Hematopoietic multipotent progenitor cell treated with erythropoietin and hydrocortisone succinate and interleukin-3 and kit ligand, for 6 days (in vitro differentiated cells): ENCODE measurements at places on chromosomes 6 and 20.

- peak; percentile 56 for DNase-seq
These were observed 27.9 kb upstream of the SLC2A12 start for GRCh38 chr6:134080171-134080795.

- DNase-seq, result no peak
These were observed 696 bp downstream of the CALHM5 start for GRCh38 chr6:116512111-116512559.

GRCh38 chr20:56750430-56750829 is 121.3 kb downstream of the TFAP2C start:
- no peak for DNase-seq

DNA sequence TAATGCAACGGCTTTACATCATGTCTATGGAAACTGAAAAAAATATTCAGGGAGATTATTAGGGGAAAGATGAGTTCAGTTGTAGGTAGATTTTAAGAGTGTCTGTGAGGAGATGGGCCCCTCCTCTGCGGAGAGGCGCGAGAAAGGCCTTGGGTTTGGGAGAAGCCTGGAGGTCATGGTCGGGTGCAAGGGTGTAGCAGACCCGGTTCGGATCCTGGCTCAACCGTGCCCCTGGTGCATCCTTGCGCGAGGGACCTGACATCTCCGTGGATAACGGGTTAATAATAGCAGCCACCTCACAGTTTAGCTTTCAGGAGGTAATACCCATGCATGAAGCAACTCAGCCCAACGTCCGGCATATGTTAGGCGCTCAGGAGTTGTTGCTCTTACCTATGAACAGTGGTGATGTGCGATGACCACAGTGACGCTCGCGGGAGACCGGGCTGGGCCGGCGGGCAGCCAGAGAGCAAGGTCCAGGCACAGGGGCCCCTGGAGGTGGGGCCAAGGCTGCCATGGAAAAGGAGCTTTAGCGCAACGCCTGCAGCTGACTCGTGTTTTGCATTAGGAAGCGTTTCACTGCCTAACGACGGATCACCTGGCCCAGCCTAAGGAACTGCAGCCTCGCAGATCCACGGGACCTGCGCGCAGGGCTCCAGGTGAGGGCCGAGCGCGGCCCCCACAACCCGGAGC is 146.4 kb upstream of the ARID1B start:
- no peak for DNase-seq

- no peak for DNase-seq
These were observed 47.7 kb downstream of the COL19A1 start for GRCh38 chr6:69914015-69914485.

DNA sequence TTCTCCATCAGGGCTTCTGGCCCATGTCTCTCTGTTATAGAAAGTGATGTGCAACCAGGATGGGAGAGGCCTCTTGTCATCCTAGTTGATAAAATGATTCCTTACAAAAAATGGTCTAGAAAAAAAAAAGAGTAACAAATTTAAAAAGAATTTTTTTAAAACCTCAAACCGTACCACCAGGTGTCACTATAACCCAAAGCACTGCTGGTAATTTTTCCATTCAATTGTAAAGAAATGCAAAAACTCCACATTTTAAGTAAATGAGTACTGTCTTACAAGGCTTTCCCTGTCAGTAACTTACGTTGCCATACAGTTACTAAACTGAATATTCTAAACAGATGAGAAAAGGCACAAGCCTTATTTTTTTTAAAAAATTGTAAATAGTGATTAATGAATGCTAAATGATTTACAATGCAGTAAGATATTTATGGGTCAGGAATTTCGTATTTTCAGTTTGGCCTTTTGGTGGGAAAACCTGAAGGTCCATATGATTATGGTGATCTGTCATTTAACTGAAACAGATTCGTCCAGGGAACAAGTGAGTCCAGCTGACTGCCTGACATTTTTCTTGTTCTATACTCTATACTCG is 95.4 kb downstream of the OGFRL1 start:
- DNase-seq, result peak; percentile 67

- no peak for DNase-seq
These were observed 81.1 kb downstream of the PRDM1 start for GRCh38 chr6:106167096-106167814.

GRCh38 chr6:11665604-11666326 is 112.8 kb downstream of the ADTRP start:
- DNase-seq, result no peak

DNA sequence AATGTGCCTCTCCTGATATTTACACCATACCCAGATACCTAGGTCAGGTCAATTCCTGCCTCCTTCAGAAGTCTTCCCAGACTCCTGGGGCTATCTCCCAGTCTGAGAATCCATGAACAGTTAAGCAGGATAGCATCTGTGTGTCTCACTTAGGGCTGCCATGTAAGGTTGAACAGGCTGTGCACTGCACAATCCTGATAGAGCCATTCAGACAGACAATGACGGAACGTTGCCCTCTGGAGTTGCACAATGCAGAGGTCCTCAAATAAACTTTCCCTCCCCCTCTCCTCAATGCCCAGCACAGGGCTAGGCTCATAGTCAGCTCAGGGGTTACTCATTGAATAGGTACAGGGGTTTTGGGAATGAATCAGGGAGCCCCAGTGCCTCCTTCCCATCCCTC is 89.7 kb downstream of the CD40 start:
- no peak for DNase-seq

DNA sequence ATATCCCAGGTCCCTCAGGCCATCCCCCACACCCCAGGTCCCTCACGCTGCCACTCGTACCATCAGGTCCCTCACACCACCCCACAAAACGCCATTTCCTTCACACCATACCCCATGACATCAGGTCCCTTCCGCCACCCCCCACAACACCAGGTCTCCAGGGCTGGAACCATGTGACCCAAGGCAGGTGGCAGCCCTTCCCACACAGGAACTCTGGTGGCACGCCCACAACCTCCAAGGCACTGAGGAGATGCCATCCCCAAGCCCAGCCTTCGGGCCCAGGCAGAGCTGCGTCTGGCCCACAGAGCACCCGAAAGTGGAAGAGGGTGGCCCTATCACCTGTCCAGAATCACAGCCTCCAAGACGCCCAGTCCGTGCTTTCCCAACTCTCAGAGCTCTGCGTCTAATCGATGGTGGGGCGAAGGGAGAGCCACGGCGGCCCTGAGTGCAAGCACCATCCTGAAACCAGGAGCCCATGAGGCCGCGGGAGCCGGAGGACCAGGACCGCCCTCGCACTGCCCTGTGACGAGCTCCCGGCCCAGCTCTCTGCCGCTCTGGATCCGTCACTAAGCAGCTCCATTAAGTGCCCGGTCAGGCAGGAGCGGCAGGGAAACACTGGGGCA is 12.7 kb downstream of the TAF4 start:
- DNase-seq, result no peak

- DNase-seq, result peak; percentile 72
These were observed 38.3 kb upstream of the SLC32A1 start for GRCh38 chr20:38685853-38686473.

DNA sequence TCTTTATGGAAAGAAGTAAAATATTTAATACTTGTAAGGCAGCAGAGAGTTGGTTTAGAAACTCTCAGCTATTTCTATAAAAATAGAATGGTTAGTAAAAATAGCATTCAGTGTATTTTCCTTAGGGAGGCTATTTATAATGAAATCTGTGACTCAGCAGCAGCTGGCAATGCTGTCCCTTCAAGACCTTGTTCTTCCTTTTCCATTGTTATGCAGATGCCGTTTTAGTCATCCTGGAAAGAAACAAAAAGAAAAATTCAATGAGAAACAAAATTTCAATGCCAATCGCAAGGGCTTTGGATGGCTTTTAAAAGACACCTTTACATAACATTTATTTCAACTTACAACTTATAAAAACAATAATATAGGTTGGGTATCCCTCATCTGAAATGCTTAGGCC is 17.5 kb downstream of the MPC1 start:
- no peak for DNase-seq

GRCh38 chr20:50572938-50573777 is 63.0 kb downstream of the PTPN1 start:
- DNase-seq, result peak; percentile 66

DNA sequence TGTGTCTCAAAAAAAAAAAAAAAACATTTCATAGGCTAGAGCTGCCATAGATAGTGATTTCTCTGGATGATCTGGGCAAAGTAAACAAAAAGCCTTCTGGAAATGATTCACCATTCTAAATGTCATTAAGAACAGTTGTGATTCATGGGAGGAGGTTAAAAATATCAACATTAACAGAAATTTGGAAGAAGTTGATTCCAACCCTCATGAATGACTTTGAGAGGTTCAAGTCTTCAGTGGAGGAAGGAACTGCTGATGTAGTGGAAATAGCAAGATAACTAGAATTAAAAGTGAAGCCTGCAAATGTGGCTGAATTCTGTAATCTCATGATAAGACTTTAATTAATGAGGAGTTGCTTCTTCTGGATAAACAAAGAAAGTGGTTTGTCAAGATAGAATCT is 26.8 kb upstream of the MMP24 start:
- peak; percentile 25 for DNase-seq

- DNase-seq, result no peak
These were observed 3.0 kb downstream of the VSTM2L start for GRCh38 chr20:37905671-37906613.

DNA sequence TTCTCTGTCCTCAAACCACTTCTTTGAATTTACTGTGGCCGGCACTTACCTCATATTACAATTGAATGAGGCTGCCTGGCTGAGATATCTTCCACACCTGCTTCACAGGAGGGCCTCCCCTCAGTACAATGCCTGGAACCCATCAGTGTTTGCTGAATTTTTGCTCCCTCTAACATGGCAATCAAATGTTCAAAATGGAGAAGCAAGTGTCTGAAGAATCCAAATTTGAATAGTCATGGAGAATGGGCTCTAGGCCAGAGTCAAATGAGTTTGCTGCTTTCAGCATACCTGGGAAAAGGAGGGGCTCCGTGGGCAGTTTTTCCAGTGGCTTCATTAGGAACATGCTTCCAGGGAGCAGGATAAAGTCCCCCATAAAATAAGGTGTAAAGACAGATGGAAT is 564.8 kb downstream of the UTRN start:
- DNase-seq, result no peak

DNA sequence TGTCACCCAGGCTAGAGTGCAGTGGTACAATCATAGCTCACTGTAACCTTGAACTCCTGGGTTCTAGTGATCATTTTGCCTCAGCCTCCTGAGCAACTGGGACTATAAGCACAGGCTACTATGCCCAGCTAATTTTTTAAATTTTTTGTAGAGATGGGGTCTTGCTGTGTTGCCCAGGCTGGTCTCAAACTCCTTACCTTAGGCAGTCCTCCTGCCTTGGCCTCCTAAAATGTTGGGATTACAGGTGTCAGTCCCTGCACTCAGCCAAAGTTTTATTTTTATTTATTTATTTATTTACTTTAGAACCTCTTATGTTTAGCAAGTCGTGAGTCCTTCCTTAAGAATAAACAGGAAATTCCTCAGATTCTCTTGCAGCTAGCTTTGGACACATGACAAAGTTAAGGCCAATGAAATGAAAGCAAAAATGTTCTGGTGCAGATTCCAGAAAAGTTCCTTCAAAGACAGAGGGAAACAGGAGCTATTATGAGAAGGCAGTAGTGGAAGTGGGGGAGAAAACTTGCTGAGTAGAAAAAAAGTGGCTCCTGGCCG is 19.1 kb downstream of the PIM1 start:
- DNase-seq, result no peak

DNA sequence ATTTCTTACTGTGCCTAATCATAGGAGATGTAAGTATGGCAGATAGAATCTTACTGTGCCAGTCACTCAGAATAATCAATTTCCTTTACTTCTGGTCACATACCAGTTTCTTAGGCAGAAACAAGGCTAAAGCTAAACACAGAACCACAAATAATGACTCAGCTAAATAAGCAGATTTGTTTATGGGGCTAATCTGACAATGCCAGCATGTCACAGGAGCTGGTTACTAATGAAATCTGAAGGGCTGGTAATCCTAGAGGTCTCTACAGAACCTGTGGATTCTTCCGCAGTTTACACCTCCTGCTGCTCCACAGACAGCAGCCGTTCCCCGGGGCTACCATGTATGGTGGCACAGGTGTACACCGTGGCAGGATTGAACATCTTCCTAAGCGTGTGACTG is 80.8 kb downstream of the LYRM4 start:
- peak; percentile 56 for DNase-seq

DNA sequence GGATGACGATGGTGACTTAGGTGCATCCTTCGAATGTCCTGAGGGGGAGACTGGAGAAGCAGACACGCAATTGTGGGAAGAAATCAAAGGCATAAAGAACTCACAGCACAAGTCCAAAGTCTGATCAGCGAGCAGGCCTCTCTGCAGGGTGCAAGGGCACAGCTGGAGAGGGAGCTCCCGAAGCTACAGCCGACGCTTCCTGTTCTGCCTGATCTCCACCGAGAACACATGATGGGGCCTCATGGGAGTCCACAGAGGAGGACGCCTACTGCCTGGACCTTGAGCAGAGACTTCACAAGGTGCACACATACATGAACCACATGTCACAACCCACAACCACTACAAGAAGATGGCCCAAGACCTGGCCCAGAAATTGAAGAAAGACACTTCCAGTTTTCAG is 51.4 kb downstream of the RIN2 start:
- no peak for DNase-seq

DNA sequence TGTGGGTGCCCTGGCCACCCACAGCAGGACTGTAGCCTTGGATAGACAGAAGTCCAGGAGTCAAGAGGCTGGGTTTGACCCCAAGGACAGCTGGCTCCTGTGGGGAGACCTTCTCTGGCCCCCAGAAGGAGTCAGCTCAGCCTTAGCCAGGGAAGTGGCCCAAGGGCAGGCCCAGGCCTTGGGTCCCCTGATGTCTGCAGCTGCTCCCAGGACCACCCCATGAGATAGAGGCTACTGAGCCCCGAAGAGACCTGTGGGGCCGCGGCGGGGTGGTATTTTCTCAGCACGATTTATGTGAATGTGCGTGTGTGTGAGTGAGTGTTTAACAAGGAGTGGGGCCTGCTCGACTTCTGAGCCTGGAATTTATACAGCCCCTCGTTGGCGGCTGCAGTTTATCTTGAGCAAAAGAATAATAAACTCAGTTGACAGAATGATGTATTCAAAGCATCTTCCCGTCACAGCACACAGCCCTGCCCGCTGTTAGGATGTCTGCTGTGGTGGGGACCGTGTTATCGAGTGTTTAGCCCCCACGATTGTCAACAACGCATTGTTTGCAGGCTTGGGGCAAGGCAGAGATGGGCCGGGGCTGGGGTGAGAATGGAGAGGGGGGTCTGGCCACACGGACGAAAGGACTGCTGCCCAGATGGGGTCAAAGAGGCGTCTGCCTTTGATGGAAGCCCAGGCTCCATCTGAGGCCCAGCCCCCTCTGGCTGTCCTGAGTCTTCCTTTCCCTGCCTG is 163.3 kb downstream of the VEGFA start:
- no peak for DNase-seq

- no peak for DNase-seq
These were observed 78.4 kb upstream of the HS3ST5 start for GRCh38 chr6:114421199-114421598.
